ENCODE measurements at places on chromosomes 6 and 20. TPM values are rescaled to one million over a fixed set of nuclear protein-coding genes. Genes with fewer than 3 reads are reported as not detected.

Gene CYB5R4
- total RNA-seq: 7.5 TPM

Gene SLC17A1
- total RNA-seq: not detected

Gene DEF6
- total RNA-seq: 11.3 TPM

DNA sequence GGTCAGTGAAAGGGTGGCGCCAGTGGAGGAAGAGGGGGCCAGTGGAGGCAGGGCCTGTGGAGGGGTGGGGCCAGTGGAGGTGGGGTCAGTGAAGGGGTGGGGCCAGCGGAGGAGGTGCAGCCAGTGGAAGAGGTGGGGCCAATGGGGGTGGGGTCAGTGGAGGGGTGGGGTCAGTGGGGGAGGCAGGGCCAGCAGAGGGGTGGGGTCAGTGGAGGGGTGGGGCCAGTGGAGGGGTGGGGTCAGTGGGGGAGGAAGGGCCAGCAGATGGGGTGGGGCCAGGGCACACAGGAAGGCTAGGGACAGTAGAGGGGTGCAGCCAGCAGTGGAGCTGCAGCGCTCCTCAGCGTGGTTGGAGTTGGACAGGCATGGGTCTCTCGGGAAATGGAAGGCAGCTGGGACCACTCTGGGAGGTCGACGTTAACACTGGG, 18.7 kb downstream of the ADRM1 start:
- no peak for DNase-seq

DNA sequence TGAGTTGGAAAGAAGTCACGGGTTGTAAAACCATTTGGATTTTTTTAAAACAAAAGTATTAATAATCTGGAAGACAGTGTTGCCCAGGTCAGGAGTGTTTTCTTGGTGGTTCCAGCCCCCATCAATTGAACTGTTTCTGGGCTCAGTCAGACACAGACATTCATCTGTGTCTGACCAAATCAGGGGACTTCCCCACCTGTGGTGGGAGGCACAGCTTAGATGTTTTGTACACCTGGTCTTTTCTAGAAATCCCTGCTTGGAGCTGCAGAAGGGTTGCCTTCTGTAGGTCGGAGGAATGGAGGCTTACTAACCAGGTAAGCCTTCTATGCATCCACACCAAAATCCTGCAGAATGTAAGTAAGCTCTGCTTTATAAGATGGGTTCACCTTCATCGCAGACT, 63.6 kb downstream of the CDS2 start:
- no peak for DNase-seq

DNA sequence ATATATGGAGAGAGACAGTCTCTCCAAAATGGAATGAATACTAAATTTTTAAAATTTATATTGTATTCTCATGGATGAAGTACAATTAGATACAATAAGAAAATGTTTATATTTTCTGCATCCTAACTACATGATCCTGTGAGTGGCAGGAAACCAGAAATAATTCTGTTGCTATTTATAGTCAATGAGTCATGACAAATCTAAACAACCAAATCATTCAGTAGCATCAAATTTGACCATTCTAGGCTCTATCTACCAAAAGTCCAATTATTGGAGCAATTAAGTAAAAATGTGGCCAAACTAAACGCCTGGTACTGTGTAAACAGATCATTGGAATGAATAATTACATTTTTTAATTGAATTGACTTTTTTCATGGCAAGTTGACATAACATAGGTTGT, 959.8 kb downstream of the EPHA7 start:
- DNase-seq: no peak

All from G401 (cell line).